Activated gamma-delta T cell (primary cell): ENCODE measurements at places on chromosomes 4 and X.
A peak's percentile ranks its signal among the peaks of the same experiment; 100 is the strongest.

DNA sequence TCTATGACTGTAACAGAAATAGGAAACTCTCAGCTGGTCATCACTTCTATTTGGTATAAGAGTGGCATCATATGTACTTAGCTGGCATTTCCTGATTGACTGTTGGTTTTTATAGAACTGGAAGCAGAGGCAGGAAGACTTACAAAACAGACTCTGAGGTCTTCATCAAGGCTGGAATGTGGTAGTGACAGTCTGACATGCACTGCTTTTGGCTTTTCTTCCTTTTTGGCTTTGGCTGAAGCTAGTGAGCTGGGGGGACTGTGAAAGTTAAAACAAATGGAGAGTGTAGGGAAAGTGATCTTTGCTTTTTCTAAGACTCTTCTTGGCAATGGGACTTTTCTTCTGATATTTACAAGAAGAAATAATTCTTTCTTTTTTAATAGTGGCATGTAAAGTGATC, 121.1 kb upstream of the SLC4A4 start:
- DNase-seq, result no peak

DNA sequence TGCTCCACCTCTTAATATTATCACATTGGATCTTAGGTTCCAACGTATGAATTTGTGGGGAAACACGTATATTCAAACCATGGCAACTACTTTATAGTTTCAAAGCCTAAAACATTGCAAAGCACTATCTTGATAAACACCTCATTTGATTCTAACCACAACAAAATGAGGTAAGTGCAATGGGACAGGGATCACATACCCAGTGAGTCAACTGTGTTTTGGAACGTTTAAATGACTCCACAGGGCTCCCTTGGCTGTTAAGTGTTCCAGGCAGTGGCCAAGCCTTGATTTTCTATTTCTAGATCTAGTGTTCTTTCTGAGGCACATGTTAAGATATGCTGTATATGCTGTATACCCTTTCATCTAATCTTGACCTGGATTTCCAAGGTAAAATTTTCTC, 54.5 kb upstream of the C1QTNF7 start:
- DNase-seq, result no peak

GRCh38 chr4:5750946-5751665, 40.1 kb downstream of the EVC start:
- no peak for DNase-seq

GRCh38 chr4:18278244-18278643, 256.7 kb upstream of the LCORL start:
- no peak for DNase-seq

DNA sequence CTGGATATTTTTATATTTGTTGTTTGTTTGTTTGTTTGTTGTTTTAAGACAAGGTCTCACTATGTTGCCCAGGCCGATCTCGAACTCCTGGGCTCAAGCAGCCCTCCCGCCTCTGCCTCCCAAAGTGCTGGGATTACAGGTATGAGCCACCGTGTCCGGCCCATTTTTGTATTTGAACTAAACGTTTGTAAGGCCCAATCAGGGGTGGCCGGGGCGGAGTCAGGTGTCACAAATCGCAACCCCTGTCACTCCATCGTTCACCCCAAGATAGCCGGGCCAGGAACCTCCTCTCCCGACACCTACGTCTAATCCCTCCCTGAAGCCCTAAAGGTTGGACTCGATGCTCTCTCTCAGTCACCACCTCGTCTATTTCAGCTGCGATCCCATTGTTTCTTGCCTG, 722 bp upstream of the EFHC2 start:
- peak; percentile 18 for DNase-seq

DNA sequence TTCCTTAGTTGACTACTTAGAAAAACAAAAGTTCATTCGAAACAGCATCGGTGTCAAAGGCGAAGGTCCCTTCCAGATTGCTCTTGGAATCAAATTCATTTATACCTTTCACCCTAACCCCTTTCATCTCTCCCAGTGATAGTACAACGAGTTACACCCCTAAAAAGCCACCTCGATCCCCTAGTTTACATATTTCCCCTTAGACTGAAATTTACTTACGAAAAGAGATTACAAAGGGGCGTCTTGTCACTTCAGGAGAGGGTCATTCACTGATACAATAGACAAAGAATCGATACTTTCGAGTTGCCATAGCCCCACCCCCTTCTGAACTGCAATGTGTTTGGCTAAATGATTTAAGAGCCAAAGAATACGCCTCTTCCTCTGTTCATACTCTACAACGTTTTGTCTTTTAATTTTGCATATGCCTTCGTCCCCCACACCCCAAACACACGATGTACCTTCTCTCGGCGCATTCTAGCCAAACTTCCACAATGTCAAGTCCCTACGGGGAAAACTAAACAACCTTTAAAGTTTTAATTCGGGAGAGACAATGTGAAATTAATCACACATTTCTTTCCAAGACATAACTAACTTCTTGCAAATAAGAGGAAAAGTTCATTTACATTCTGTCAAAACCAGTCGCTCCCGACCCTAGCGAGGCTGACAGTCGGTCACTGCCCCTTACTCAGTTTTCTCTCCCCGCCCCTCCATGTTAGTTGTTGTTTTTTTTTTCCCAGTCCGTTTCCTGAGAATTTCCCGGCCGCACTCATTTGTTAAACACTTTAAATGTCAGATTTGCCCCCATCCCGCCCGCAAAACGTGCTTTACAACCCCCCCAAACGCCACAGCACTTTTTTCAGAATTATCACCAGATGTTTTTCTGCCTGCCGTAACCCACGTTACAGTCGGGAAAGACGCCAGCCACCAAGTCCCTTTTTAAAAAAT, 88.6 kb downstream of the HPRT1 start:
- no peak for DNase-seq

GRCh38 chr4:162162672-162163071, 1.1 kb downstream of the FSTL5 start:
- no peak for DNase-seq

DNA sequence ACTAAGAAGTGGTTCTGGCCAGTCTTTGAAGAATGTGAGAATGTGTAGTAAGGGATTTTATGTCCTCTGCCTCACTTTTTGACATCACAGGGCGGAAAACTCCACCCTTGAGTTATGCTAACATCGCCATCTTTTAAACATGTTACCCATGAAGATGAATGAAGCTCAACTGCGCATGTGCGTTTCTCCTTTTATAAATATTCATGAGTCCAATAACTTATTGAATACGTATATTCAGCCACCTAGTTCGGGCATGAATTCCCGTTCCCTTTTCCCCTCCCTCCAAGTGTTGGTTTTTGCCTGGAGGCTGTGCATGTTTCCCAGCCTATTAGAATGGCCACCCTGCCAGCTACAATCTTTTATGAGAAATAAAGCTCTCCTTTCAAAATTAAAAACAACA, 51.7 kb upstream of the STPG2 start:
- no peak for DNase-seq

- DNase-seq, result no peak
Measured at GRCh38 chr4:101037249-101037648, 310.1 kb downstream of the PPP3CA start.

DNA sequence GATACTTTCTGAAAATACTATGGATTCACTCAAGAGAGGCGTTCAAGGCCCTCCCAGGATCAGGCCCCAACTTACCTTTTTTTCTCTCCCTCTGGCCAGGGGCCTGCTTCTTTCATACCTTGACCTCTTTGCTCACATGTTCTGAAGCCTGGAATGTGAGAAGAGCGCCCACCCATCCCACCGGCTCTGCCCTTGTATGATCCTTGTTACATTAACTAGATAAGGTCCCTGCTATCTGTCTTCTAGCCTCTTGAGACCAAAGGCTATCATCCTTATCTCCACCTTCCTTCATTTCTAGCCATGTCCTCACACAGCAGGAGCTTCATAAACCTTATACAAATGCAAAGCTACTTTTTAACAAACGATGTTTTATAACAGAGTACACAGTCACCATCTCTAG, 45.9 kb downstream of the PROM1 start:
- DNase-seq, result no peak

DNA sequence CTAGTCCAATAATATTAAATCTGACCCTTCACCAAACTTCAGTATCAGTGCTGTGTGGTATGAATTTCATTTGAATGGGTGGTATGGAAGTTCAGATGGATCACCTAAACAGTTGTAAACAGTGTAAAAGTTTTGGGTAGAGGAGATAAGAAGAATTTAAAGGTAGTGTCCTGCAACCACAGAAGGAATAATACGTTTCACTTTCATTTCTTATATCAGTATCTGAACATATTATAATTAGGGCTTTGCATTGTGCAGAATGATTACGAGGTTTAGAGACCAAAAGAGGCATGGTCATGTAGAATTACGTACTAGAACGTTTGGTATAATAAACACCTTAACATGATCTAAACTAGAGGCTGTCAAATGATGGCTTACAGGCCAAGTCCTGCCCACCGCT, 116.1 kb downstream of the PDLIM5 start:
- no peak for DNase-seq

DNA sequence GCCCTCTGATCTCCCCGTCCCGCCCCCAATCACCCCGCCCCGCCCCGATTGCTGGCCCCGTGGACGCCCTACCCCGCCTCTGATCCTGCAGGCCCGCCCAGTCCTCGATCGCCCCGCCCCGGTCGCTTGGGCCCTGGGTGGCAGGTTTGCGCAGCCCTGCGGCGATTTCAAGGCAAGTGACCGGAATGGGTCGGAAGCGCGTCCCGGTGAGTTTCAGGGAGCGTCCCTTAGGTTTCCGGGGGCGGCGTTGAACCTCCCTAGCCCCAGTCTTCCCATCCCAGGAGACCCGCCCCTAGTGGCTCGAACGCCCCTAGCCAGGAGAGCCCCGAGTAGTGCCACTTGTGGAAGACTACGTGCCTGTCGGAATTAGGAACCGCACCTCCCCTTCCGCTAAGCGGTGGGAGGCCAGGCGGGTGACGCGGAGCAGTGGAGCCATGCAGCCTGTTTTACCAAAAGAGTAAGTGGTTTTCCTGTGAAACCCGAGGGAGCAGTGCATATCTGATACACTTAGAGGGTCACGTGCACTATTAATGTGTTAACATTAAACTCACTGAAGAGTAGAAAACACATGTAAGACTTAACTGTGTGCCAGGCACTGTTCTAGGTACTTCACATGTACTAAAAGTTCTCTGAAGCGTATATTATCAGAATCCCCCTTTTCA, 354 bp upstream of the TEC start:
- peak; percentile 70 for DNase-seq

- no peak for DNase-seq
Measured at GRCh38 chr4:177673985-177674489, 231.8 kb upstream of the AGA start.

- DNase-seq, result no peak
Measured at GRCh38 chr4:3037957-3038461, 36.3 kb downstream of the HTT-AS start.

DNA sequence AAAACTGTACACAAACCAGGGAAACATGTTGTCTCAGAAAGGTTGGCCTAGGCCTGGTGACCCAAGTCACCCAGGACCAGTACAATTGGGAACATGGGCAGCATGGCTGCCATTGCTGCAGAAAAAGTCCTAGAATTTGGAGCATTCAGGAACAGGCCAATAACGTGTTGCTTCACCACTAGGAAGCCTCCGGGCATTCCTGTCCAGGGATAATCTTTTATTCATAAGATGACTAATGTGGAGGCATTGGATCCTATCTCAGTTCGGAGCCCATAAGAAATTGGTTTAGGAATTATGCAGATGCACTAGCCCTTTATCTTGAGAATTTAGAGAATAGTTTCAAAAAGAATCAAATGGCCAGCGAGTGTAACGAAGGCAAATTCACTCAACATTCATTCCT, 242.8 kb upstream of the NDST4 start:
- no peak for DNase-seq

DNA sequence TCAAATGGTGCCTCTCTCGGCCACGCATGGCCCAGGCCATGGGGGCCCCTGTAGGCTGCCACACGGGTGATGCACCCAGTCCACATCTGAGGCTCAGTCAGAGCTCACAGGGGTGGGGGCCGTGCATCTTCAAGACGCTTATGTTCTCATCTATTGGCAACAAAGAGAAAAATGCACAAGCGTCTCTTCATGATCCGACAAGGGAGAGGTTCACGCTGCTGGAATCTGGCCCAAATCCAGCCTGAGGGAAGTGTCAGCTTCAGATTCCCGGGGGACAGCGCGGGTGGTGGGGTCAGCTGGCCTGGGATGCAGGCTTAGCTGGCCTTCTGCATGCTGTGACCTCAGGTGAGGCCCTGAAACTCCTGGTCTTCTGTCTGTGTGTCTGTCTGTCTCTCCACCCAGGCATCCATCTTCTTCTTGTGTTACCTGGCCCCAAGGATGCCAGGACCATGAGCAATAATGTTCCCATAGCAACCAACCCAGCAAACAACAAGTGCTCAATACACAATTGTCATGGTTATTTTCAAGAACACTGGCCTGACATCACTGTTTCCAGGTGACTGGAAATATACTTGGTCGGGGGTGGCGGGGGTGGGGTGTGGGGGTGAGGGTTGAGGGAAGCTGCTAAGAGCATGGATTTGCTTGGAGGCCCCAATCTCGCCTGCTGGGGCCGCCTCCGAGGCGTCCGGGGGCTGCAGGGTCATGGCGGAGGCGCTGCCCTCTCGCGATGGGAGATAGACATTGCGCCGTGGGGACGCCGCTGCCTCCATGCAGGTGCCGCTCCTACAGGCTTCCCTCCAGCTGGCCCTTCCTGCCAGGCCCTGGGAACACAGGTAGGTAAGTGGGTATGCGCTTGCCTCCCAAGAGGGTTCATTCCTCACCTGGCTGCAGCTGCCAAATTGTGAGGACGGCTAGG, 48.3 kb downstream of the ABLIM2 start:
- DNase-seq, result no peak

DNA sequence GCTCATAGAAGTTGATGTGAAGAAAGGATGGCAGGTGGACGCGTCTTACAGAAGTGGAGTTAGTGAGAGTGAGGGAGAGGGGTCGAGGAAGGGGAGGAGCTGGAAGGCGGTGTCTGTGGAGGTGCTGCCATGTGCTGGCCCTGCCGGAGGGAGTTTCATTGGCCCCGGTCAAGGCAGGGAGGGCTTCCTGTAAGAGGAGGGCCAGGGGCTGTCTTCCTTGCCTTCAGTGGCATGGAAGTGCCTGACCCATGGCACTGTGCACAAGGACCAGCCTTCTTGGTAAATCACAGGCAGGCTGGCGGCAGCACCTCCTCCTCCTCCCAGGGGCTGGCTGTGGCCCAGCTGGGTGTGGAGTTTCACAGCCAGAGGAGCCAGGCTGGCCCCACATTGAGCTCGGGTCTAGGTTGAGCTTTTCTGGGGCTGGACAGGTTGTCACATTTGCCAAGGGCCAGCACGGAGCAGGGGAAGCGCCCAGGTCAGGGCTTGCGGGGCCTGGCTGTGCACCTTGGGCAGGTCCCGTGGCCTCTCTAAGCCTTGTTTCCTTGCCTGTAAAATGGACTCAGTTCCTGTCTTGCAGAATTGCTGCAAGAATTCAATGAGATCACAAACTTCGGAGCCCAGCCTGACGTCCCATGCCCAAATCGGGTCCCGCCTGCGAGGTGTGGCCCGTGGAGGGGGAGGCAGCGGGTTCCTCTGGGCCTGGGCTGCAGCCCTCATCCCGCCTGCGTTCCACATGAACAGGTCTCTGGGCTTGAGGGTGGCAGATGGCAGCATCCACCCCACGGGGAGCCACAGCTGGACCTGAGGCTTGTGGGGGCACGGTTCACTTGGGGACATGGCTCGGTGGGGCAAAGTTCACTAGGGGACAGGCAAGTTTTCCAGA, 7.0 kb downstream of the HTRA3 start:
- DNase-seq, result no peak

GRCh38 chrX:30652527-30653414, 452 bp upstream of the GK start:
- DNase-seq, result peak; percentile 82

- DNase-seq, result no peak
Measured at GRCh38 chr4:171186700-171187099, 626.5 kb upstream of the GALNTL6 start.

- no peak for DNase-seq
Measured at GRCh38 chr4:84973856-84974255, 7.4 kb upstream of the WDFY3 start.

- no peak for DNase-seq
Measured at GRCh38 chr4:145075742-145076468, 22.1 kb downstream of the ANAPC10 start.
